Stimulated activated CD4-positive, alpha-beta T cell treated with anti-CD3 and anti-CD28 coated beads, Interleukin-4, amount 100 ng/mL, for 1 hour (primary cell): ENCODE measurements at places on chromosomes 3 and 15.

DNA sequence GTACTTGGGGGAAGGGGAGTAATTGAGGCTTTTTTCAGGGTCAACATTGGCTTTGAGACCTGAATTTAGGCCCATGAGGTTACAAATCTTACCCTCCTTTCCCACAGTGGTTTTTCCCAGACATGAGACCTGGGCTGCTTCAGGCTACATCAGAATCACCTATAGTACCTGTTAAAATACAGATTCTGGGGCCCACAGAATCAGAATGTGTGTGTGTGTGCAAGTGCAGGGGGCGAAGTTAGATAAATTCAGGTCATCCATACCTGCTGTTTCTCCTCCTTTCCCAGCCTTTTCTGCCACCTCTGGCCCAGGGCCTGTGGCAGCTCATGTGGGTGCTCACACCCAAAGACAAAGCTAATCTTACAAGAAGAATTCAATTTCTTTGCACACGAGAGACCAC is 110.5 kb downstream of the RAB11A start:
- no peak for DNase-seq

- DNase-seq: no peak
Measured at GRCh38 chr3:112379020-112379690, 46.2 kb downstream of the CD200 start.

GRCh38 chr3:120350401-120350941 is 1.3 kb upstream of the LRRC58 start:
- DNase-seq: no peak

DNA sequence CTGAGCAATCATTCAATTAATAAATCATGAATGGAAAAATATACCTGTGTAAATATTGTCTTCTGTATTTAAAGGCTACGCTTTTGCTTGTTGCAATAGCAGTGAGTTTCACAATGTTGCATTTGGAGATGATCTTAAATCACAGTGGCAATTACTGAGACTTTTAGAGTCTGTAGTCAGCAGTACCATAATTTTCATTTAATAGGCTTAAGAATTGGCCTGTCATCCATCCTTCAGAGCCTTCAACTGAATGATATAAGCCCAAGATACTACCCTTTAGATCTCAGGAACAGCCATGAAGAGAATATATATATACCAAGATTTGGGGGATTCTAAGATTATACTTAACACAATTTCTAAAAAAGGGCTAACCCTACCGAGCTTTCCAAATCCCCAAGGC is 458.1 kb downstream of the GBE1 start:
- DNase-seq: no peak

GRCh38 chr3:98722389-98722788 is 40.8 kb upstream of the ST3GAL6 start:
- DNase-seq: no peak

DNA sequence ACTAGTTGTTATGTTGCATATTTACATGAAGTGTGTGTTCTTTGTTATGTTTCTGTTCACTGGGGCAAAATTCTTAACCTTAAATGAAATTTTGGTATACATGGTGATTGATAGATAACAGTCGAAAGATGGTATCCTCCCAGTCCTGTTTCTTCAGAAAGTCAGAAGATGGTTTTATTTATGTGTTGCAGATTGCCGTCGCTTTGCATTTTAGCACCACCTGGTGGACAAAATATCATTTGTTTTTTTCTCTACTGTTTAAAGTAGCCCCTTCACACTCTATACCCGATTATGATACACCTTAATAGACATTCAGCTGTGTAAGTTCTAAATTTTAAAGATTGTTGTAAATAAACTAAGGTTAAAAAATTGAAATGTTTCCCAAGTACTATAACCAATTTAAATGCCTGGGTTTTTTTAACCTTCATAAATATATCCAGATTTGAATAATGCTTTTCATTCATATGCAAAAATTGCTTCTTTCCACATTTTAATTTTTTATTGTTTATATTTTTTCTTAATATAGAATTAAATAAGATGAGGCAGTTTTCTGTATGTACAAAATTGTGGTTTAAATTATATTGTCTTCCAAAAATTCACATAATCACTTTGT is 152.2 kb downstream of the ALCAM start:
- DNase-seq: no peak

- DNase-seq: no peak
Measured at GRCh38 chr3:45679805-45680204, 9.4 kb upstream of the SACM1L start.

DNA sequence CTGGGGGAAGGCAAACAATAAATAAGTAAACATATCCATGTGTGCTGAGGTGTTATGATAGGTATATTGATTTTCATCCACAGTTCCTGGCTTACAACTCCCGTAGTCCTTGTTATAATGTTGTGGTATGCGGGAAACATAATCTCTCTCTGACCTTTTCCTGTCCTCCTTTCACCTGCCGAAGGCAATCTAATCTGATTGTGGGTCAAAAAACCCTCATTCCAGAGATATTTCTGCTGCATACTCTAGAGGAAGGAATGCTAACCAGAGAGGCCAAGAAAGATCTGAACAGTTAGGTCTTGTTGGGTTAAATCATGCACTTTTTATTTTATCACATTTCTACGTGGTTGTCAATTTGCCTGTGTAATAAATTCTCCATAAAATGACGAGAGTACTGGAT is 383.6 kb upstream of the SEMA6D start:
- DNase-seq: no peak

DNA sequence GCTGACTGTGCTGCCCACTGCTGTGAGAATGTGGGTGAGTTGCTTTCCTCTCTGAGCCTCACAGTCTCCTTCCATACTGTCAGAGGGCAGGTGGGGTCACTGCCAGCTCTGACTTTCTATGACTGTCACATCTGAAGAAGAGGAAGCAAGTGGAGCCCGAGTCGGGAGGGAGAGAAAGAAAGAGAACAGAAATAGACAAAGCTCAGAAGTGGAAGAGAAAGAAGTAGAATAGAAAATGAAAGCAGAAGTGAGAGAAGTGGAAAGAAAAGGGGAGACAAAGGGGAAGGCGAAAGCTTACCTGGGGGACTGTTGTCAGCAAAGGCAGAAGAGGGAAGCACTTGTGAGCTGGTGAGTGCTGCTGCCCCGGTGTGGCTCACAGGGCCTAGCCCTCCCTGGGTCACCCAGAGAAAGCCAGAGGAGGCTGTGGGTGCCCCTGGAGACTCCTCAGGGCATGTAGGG is 57.9 kb downstream of the EPHB1 start:
- no peak for DNase-seq

DNA sequence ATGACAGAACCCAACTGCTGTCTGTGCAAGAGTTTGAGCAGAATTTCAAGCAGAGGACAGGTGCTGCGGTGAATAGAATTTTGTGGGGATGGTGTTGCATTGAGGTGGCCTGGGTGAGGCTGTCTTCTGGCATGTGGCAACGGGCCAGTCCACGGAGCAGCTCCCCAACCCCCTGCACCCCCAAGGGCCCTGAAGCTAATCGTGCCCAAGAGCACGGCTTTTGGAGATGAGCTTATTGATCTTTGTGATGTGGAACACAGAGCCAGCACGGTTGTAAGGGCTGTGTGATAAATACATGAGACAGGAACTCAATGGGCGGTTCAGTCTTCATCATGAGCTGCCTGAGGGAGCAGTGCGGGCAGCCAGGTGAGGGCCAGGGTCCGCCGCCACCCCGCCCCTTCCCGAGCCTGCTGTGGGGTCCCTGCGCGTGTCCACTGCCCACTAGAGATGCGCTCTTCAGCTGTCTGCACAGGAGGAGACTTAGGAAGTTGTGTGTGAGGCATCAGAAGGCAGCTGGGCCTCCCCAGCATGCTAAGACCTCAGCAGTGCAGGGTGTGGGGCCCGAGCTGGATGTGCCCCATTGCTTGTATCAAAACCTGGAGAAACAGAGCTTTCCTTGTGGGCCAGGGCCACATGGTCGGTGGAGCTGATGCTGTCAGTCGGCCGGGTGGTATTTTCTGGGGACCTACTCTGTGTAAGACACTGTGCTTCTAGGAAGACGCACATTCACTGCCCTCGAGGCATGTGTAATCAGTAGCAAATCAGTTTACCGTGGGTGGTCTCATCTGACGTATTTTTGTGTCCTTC is 90.5 kb downstream of the CHRNA7 start:
- no peak for DNase-seq

- no peak for DNase-seq
Measured at GRCh38 chr15:65806397-65806796, 14.3 kb upstream of the DENND4A start.

DNA sequence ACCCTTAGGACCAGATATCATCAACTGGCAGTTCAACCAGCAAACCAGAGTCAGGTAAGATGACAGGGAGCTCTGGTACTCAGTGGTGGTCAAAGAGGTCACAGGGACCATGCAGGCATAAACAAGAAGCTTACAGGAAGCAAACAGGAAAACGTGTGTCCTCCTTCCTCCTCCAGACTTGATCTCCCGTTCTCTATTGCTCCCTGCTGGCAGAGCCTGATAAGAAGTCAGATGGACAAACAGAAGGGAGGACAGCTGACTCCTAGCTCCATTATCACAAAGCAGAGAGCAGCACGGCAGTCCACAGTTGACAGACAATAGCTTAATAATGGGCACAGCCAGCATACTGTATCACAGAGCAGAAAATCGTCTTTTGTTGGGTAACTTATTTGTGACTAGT is 156.5 kb upstream of the SLC2A2 start:
- no peak for DNase-seq

DNA sequence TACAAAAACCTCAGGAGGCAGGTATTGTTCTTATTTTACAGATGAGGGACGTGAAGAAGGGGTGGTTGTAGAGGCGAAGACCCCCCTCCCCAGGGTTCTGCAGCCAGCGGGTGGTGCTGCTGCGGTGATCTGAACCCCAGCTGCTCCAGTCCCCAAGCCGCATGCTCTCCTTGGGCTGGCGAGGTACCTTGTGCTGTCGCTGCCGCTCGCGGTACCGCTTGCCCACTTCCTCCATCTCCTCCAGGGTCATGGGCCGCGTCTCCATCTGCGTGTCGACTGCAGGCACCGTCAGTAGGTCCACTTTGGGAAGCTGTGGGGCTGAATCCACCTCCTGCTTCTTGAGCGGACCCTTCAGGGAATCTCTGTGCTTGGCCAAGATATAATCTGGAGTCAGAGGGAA is 17.5 kb downstream of the EFCAB12 start:
- DNase-seq: no peak

GRCh38 chr15:91942720-91943394 is 89.3 kb downstream of the SLCO3A1 start:
- DNase-seq: peak; percentile 10

DNA sequence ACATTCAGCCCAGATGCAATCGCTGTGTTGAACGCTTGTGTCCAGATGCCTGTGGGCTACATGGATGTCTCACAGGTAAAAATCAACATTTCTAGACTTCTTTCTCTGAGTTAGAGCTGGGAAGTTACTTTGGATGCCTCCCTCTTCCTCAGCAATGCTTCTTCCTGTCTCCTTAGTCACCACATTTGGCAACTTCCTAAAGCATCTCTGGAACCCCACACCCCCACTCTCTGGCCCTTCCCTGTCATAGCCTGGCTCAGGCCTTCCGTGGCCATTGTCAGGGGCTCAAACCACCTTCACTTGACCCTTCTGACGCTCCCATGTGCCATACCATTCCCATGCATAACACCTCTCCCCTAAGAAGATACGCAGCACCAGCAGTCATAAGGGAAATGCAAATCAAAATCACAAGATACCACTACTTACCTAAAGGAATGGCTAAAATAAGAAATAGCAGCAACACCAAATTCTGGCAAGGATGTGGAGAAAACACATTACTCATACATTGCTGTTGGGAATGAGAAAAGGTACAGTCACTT is 21.6 kb upstream of the RGMA start:
- no peak for DNase-seq

- no peak for DNase-seq
Measured at GRCh38 chr3:170728181-170728580, 141.8 kb downstream of the RPL22L1 start.

- no peak for DNase-seq
Measured at GRCh38 chr3:113251817-113252216, 40.5 kb downstream of the BOC start.

GRCh38 chr3:148066802-148067201 is 630.9 kb upstream of the AGTR1 start:
- no peak for DNase-seq

DNA sequence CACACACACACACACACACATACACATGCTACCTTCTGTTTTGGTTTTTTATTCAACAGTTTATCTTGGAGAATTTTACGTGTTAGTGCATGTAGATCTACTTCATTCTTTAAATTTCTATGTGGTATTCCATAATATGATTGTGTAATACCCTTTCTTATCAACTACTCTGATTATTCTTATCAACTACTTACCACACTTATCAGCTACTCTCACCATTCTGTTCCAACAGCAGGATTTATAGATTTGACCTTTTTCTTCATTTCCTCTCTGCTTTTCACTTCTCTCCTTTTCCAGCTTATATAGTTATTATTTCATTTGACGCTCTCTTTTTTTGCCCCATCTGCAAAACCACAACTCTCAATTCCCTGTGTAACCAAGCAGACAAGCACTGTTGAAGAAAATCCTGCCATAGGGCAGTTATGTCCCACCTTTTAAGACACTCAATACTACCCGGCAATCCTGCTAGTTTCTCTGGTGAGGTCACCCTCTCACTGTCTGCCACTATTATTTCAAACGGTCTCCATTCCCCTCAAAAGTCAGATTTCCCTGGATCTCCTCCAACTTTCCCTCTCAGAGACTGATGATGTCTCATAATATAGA is 56.9 kb upstream of the SATB1 start:
- DNase-seq: no peak

DNA sequence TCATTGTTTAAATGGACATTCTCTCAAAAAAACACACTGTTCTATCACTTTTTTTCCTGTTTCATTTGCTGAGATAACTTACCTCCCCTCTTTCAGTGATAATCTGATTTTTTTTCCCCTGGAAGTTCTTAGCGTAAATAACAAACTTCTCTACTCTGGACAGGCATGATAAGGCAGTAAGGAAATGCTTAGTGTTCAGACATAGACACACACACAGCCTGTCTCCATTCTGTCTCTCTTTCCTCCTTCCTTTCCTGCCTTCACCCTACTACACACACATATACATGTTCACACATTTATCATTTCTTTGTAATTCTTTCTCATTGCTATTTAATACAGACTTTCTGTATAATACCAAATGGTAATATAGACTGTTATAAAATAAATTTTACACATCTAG is 470.8 kb upstream of the ROBO1 start:
- no peak for DNase-seq

- peak; percentile 26 for DNase-seq
Measured at GRCh38 chr15:99438691-99439523, 126.9 kb upstream of the MEF2A start.

DNA sequence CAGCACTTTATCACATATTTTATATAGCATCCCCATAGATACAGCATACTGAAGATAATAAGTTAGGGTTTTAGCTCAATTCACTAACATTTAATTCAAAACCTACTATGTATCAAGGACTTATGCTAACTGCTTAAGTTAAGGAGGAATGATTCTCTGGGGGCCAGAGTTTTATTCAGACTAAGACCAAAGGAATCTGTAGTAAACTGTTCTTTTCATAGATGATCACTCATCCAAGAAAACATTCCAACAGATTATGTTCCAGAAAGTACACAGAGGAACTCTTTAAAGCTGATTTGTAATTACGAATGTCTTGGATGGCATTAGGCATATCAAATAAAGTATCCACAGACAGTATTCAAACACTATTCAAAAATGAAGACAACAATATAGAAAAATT is 226.4 kb downstream of the SCAPER start:
- DNase-seq: no peak
